ENCODE measurements at places on chromosomes 3 and 15. TPM values are rescaled to one million over a fixed set of nuclear protein-coding genes. Genes with fewer than 3 reads are reported as not detected.

COX5A gene
- 321 TPM for polyA plus RNA-seq

TRIM42 gene
- polyA plus RNA-seq, result not detected

CFAP100 gene
- not detected for polyA plus RNA-seq

GOLGA8J gene
- polyA plus RNA-seq, result not detected

CLDN1 gene
- 0.28 TPM for polyA plus RNA-seq

ATP11B gene
- polyA plus RNA-seq, result 25.5 TPM

GRCh38 chr3:114192136-114192535 is 13.3 kb upstream of the DRD3 start:
- DNase-seq, result no peak

- no peak for DNase-seq
Measured at GRCh38 chr3:71456156-71456555, 127.4 kb downstream of the FOXP1 start.

GRCh38 chr15:97955035-97955434 is 5.5 kb upstream of the ARRDC4 start:
- DNase-seq, result no peak

DNA sequence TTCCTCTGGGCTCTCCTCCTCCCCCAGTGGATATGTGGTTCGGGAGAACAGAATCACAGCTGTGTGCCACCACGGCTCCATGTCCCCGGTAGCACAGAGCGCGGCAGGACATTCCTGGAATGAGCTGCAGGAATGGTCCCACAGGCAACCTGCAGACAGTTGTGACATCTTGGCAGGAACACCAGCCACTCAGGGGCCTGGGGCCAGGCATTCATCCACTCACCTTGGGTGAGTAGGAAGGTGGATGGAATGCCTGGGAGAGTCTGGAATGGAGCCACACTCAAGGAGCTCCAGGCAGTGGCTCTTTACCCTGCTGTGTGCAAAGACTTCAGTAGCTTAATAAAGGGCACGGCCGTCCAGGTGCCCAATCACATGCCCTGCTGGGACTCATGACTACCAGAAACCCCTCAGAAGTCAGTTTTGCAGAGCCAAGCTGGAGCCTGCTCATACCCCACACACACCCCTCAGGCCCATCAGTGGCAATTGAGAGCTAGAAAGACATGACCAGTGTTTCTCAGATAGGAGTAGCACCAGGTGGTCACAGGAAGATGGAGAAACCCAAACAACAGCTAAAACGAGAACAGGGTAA is 117.3 kb upstream of the PRR20G start:
- no peak for DNase-seq

DNA sequence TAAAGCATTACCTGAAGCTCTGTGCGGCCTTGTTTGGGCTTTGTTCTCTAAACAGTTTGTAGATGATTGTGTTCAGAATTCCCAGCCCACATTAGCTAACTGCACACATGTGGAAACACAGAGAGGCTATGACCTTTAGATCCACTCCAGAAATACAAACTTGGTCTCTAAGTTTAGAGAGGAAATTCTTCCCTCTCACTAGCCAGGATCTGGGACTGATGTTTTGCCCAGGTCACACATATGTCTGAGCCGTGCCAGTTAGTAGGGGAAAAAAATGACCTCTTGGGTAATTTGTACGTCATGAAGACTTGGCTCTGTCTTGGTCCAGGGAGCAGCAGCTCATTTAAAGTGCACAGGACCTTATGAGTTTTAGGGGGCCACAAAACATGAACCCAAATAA is 223.1 kb downstream of the RBMS3 start:
- DNase-seq, result no peak

DNA sequence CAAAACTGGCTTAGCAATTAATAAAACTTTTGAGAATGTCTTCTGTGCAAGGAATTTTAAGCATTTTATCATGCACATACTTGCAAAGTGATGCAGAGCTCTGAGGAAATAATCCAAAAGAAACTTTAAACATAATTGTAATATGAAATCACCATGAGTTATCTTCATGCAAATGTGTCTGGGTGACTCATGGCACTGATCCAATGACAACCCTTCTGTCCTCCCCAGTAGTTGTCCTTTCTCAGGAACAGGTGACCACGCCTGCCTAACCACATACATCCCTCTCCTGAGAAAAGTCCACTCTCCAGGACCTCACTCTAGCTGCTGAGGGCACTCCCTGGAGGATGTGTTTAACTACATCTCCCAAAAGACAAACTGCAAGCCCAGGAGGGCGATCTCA is 530.6 kb upstream of the IL12A start:
- DNase-seq, result peak; percentile 91

GRCh38 chr15:80727196-80727595 is 32.1 kb downstream of the ABHD17C start:
- no peak for DNase-seq

GRCh38 chr3:48013288-48013980 is 2.8 kb downstream of the MAP4 start:
- peak; percentile 88 for DNase-seq

DNA sequence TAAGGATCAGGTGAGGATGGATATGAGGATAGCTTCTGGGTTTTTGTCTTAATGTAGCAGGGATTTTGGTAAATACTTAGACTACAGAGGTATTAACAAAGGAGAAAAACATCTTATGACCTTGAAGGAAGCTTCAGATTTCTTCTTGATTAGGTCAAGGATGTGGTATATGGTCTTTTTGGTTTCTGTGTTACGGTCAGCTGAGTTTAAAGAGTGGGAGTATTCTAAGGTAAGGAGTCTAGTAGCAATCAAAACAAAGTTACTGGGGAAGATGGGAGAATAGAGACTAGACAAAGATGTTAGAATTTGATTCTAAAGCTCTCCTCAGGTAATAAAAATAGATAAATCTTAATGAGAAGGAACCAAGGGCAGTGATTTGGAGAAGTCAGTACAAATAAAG is 6.2 kb downstream of the HMG20A start:
- no peak for DNase-seq

- no peak for DNase-seq
Measured at GRCh38 chr3:168581771-168582225, 486.1 kb upstream of the GOLIM4 start.

DNA sequence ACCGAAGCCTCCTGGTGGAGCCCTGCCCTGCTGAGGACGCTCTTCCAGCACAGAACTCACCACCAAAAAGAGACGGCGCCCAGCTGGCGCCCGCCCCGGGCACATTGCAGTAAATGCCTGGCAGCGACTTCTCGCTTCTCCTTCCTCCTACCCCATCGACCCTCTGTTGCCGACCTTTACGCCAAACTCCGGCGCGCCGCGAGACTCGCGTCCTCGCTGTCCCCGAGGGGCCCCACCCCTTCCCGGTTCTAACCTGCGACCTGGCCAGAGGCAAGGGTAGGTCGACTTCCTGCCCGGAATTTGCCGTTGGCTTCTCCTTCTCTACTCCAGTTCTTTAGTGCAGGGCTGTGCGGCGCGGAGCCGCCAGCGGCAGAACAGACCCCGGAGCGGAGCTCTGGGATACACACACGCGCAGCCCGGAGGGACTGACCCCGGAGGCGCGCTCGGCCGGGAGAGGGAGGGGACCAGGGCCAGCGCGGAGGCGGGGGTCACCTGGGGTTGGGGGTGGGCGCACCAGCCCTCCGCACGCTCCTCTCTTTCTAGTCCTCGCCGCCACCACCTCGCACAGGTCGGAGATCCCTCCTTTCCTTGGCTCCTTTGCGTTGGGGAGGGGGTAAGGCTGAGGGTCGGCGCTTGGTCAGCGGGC is 226.6 kb upstream of the AZI2 start:
- DNase-seq, result peak; percentile 35

GRCh38 chr3:129015388-129016105 is 14.4 kb downstream of the EFCC1 start:
- peak; percentile 30 for DNase-seq

- DNase-seq, result no peak
Measured at GRCh38 chr3:97612632-97613031, 151.9 kb upstream of the ARL6 start.

DNA sequence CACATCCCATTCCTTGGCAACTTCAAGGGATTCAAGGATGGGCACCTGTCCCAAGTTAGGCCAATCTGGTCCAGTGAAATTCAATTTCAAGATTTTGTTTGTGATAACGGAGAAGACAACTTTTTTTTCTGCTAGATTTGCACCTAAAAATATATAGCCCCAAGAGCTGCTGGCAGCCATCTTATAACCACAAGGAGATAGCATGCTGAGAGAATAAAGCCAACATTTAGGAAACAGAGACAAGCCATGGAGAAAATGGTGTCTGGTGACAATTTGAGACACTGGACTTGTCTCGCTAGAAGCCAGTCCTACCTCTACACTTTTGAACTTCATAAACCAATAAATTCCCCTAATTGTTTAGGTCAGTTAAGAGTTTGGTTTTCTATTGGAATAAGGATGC is 5.4 kb downstream of the PARL start:
- DNase-seq, result no peak

GRCh38 chr3:94709249-94709902 is 646.5 kb downstream of the NSUN3 start:
- no peak for DNase-seq

DNA sequence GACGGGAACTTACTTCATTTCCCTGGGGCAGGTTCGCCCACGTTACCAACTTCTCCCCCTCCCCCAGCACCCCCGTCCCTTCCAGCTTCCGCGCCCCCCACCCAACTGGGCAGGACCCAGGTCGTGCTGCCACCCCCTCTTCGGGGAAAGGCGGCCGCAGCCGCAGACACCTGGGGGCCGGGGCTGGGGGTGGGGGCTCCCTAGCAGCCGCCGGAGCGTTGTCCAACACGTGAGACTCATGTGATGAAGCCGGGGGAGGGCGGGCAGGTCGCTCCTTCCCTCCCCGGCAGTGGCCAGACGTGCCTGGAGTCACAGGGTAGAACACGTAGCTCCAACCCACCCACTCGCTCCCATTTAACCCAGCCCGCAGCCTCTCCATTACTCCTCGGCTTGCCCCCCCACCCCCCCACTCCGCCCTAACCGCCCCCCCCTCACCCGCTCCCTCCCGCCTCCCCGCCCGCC is 240 bp upstream of the BHLHE40 start:
- DNase-seq, result peak; percentile 99

DNA sequence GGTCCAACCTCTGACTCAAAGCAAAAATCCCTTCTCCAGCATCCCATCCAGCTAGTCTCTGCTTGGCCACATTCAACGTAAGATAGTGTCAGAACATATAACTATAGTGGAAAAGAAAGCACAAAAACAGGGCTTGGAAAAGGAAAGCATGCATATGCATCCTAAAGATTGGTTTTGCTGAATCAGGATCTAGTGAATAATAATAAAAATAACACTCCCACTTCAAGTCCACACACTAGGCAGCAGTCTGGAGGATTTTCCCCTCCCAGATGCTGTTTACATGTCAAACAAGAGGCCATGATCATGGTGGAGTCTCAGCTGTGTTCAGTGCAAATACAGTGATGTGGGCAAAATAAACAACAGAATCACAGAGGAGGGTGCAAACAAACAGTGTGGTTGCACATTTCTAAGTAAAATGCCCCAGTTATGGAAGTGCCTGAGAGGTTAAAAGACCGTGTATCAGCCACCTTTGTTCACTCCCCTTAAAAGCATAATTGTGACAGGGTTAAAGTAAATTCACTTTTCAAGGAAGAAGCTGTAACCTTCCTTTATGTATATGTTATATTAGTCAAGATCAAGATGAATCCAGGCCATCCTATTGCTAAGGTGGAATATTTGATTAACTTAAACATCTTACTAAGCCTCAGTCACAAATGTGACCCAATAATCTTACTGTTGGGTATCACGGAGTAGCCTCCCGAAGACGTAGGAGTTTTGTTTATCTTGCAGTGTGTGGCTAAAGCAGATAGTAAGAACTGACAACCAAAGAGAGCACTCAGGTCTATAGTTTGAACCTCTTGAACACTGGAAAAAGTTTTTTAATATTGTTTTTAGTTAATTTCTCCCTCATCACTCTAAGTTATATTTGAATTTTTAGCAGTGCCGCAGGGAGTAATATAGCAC is 424.5 kb downstream of the SOX2 start:
- DNase-seq, result no peak

DNA sequence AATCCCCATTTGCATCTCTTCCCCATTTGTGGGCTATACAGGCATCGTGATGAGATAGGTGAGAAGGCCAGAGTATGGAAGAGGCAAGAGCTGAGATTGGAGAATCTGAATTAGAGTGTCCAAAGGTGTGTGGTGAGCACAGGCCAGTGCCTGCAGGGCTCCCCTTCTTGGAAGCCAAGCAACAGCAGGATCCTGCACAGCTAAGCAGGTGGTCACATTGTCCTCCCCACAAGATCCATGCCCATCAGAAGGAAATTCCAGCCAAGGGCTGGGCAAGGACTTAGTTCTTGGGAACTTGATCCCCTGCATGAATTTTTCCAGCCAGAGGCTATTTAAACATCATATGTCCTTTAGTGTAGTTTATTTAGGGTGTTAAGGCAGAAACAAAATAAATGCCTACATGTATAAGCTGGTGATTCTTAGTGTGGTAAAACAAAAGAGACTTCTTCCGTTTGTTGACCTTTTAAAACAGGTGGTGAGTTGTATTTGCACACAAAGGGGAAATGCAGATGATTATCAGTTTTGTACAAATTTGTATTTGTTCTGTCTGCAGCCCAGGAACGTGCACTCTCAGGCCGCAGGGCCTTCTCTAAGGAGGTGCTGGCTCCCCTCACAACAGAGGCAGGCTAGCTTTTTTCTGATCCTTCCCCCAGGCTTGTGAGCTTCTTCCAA is 110.2 kb downstream of the PLCL2 start:
- DNase-seq, result no peak

DNA sequence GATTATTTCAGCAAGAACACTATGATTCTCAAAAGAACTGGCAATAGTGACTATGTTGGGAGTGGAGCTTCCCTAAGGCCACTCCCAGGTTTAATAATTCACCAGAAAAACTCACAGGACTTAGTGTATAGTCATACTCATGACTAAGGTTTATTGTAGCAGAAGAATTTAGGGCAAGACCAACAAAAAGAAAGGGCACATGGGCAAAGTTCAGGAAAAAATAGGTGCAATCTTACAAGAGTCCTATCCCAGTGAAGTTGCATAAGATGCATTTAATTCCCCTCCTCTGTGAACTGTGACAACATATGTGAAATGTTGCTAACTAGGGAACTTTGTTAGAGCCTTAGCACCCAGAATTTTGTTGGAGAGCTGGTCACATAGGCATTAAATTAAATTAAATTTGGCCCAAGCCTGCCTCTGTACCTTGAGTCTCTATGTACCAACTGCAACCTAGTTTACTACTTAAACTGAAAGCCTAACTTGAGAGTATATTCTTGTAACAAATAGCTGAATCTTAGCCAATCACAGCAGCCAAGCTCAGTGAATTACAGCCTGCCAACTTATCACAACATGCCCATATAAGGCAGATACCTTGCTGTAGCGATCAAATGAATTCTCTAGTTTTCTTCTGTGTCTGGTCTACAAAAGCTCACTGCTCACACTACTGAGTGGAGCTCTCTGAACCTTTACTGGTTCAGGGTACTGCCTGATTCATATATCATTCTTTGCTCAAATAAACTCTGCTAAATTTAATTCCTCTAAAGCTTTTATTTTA is 386.2 kb upstream of the ARHGEF26 start:
- peak; percentile 77 for DNase-seq

DNA sequence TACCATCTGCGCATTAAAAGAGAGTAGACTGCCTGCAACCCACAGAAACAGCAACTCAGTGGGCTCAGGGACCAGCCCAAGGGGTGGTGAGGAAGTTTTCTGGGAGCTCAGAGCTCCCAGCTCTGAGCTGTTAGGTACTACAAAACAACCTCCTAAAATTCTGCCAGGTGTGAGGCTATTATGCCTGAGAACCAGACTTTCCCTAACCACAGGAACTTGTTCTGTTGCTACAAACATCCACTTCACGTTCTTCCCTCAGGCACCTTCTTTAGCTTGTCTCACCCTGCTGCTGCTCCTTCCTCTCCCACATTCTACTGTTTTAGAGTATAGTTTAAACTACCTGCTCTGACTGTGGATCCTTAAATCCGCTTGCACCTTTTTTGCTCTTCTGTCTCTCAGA is 399.4 kb downstream of the ROBO1 start:
- DNase-seq, result no peak

Measured in GM23248 (cell line).